LoVo (cell line): ENCODE measurements at places on chromosomes 4 and X.

- peak; percentile 70 for DNase-seq
These were observed 37.9 kb downstream of the FAT1 start for GRCh38 chr4:186685767-186686183.

DNA sequence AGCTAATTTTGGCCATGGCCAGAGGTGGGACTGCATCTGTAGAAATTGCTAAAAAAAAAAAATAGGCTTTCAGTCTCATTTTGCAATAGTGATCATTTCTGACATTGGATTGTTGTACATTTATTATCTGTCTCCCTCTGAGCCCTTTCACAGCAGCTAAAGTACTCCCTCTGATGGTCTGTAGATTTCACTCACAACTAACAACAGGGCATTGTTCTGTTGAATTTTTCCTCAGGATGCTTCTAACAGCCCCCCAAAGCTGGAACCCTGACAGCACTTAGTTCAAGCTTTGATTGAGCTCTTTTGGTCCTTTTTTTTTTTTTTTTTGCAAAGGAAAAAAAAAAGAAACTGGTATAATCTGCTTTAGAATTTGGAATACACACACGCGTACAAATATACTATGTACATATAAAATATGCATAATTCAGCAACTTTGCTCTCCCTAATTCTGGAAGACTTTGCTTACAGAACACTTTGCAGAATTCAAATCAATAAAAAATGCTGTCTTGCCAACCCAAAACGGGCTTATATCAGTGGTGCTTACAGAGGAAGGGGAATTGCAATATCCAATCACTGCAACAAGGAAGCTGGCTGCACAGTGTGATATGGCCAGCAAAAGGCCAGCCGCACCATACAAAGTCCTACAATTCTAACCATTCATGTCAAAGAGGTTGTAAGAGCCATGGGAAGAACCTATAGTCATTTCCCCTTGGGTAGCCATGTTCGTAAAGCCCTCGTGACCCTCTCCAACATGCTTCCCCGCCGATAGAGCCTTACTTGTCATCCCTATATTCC, 406.4 kb downstream of the SMARCA1 start:
- no peak for DNase-seq

DNA sequence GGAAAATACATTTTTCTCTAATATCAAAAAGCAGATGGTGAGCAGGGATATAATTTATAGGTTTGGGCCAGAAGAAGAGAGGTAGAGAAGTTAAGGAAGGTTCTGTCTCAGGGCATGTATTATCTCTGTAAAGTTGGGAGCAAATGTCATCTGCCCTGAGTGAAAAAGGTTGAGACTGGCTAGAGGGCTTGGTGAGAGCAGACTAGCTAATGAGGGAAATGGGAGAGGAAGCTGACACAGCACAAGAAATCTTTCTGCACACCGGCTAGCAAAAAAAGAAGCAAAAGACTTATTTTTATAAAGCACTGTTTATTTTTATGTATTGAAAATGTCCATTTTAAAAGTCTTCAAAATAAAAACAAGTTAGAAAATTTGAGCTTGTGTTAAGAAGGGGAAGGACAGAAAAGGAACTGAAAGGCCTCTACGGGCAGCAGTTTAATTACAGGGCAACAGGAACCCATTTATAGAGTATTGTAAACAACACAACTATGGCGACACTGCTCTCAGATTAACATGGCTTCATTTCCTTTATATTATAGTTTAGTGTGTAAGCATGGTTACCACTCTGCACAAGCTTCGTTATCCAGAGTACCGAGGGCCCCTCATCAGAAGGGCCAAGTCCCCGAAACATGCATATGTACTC, 17.4 kb downstream of the CD40LG start:
- DNase-seq: no peak

GRCh38 chr4:169164669-169165415, 105.9 kb downstream of the SH3RF1 start:
- no peak for DNase-seq

DNA sequence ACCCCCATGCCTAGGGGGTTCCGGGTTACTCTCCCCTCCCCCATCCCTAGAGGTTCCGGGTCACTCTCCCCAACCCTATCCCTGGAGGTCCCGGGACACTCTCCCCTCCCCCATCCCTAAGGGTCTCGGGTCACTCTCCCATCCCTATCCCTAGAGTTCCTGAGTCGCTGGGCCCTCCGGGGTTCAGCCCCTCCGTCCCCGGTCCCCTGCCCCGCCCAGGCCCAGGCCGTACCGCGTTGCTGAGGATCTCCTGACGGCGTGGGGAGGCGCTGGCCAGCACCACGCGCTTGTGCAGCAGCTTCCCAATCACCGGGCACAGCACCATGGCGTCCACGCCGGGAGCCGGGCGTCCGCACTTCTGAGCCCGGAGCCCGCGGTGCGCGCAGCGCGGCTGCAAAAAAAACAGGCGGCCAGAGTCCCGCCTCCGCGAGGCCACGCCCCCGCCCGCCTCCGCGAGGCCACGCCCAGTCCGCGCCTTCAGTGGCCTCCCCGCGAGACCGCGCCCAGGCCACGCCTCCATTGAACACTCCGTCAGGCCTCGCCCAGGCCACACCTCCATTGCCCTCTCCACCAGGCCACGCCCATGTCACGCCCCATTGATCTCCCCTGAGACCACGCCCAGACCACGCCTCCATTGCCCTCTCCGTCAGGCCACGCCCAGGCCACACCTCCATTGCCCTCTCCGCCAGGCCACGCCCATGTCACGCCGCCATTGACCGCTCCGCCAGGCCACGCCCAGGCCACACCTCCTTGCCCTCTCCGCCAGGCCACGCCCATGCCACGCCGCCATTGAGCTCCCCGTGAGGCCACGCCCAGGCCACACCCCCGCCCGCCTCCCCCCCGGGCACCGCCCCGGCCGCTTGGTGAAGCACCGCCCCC, at the start of gene ASMTL:
Gene ASMTL (minus strand): TSS at position 394 of the 879 bp plus-strand sequence. CDS start 69 bp downstream, at position 325.
- DNase-seq: peak; percentile 100

DNA sequence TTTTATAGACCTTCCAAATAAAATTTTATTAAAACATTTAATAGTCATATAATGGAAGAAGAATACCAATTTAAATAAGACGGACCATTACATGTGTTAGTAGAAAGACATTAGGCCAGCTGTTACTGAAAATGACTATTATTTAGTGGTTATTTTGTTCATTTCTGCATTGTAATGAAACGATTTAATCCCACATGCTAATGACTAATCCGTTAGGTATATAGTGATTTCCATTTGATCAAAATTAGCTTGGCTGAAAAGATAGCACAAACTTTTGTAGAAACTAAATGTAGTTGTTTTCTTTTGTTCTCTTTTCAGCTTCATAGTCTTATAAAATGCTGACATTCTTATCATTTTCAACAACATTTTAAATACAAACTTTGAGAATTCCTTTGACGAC, 556.1 kb upstream of the TENM3 start:
- no peak for DNase-seq

DNA sequence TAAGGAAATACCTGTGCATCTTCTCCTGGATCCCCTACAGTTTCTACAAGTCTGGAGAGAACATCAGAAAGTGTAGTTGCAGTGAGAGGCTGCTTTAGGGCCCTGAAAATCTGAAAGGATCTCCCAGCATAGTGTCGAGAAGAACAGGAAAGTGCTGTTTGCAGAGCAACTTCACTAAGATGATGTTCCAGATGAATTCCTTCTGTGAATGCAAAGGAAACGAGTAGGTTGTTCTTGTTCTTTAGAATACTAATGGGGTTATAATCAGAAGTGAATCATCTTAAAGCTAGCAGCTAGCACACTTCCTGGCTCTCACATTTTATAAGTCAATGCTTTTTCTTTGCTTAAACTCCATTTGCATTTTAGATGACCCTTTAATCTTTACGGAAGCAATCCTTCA, 53.7 kb downstream of the ZAR1 start:
- DNase-seq: no peak

GRCh38 chr4:47668810-47669408, 169.0 kb downstream of the CORIN start:
- DNase-seq: peak; percentile 46

GRCh38 chrX:30248854-30249253, 1.9 kb downstream of the MAGEB1 start:
- DNase-seq: no peak

DNA sequence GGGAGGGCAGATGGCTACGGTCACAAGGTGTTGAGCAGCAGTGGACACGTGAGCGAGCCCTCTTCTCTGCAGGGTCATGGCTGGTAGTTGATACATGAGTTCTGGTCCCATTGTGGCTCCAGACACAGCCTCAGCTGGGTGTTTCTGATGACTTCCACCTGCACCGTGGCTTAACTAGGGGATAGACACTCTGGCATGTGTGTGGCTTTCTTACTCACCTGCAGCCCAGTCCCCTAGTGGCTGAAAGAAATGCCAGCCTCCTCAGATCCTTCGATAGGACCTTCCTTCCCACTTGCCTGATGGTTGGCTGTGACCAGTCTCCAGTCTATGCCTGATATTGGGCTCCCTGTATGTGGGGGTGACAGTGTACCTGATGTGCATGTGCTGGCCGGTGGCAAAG, 5.0 kb downstream of the GPR78 start:
- DNase-seq: no peak

DNA sequence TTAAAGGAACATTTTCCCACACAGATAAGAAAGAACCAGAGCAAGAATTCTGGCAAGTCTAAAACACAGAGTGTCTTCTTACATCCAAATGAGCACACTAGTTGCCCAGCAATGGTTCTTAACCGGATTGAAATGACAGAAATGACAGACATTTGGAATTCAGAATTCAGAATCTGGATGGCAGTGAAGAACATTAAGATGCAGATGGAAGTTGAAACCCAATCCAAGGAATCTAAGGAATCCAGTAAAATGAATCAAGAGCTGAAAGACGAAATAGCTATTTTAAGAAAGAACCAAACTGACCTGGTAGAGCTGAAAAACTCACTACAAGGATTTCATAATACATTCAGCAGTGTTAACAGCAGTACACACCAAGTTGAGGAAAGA, 21.5 kb downstream of the ANAPC10 start:
- no peak for DNase-seq

- no peak for DNase-seq
These were observed 1.5 kb downstream of the ASMTL start for GRCh38 chrX:1451251-1451660.

GRCh38 chr4:92362028-92362427, 58.3 kb downstream of the GRID2 start:
- no peak for DNase-seq

GRCh38 chr4:61783050-61783449, 582.9 kb downstream of the ADGRL3 start:
- no peak for DNase-seq

GRCh38 chr4:6901669-6902317, 7.8 kb upstream of the TBC1D14 start:
- DNase-seq: no peak

DNA sequence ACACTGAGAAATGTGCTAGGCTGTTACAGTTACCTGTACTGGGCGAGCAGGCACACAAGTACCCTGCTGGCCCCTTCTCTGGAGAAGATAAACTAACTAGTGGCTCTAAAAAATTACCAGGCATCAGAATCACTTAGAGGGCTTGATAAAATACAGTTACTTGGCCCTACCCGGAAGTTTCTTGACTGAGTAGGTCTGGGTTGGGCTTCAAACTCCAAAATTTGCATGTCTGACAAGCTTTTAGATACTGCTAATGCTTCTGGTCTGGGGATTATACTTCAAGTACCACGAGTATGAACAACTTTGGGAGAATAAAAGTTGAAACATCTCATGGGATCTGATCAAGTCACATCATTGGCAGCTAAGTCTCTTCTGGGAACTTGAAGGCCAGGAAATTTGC, 30.8 kb downstream of the CEP135 start:
- no peak for DNase-seq

DNA sequence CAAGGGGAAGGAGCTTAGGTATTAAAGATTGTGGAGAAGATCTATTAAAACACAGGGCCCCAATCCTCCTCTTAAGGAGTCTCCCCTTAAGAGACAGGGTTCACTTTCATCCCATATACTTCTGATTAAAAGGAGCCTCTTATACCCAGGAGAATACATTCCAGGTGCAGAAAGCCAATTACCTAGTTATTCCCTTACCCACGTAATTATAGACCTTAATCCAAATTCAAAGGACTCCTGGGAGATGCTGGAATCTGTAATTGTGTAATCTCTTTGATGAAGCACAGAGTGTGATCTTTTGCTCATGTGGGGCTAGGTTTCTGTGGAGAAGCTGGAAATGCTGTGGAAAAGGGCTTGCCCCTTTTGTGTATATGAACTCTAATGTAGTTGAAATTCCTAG, 1.4 kb upstream of the SEC24B start:
- no peak for DNase-seq

DNA sequence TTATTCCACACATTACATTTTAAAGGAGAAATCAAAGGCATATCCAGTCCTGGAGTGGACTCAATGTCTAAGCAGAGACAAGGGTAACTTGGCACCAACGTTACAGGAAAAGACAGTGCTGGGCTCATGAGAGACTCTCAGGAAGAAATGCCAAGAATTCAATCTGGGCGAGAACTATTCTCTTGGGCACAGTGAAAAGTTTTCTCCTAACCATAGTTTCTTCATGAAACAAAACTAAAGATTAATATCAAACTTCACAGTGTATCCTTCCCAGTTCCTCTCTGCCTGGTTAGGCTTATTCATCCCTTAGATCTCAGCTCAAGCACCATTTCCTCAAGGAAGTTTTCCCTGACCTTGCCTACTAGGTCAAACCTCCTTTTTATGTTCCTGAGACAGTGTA, 109.4 kb upstream of the TLL1 start:
- no peak for DNase-seq

GRCh38 chr4:13537832-13538177, 6.5 kb downstream of the NKX3-2 start:
- no peak for DNase-seq

GRCh38 chr4:188975271-188975670, 836.0 kb downstream of the TRIML1 start:
- DNase-seq: no peak

DNA sequence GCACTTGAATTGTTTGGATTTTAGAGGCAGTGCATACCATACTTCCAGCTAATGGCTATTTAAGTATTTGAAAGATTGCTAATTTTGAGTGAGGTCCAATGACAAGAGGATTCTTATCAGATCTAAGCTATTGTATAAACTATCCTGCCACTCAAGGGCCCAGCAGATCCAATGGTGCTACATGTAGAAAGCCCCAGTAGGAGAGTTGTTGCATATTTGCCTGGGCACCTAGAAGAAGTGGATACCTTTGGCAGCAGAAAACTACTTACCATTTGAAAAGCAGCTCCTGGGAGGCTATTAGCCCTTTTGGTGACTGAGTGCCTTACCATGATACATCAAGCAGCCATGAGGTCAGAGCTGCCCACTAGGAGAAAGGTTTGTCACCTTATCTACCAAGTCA, 447.3 kb downstream of the C4orf33 start:
- DNase-seq: no peak

GRCh38 chr4:38802561-38803355, 1.8 kb downstream of the TLR1 start:
- no peak for DNase-seq

DNA sequence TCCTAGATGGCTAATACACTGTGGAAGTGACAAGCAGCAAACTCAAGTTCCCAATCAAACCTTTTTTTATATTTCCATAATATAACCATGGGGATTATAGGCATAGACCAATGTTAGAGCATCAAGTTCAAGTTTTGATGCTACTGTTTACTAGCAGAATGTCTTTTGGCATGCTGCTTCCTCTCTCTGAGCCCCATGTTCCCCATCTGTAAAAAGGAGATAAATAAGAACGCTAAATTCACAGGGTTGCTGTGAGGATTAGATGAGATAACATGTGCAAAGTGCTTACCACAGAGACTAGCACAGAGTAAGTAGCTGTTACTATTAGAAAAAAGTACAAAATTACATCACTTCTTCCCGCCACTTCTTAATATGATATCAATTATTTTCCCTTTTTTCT, 18.0 kb downstream of the MBNL3 start:
- DNase-seq: no peak

- DNase-seq: no peak
These were observed 65.3 kb downstream of the PALLD start for GRCh38 chr4:168562041-168562571.

GRCh38 chrX:106932492-106932923, 12.3 kb downstream of the CLDN2 start:
- peak; percentile 32 for DNase-seq
